Right cardiac atrium (tissue), 5 donors: ENCODE measurements at places on chromosomes 6 and 20. TPM values are rescaled to one million over a fixed set of nuclear protein-coding genes. Genes with fewer than 3 reads are reported as not detected.

The XKR7 gene
- under 0.01 TPM for polyA plus RNA-seq

The LIN28B gene
- polyA plus RNA-seq, result not detected

The KCNK17 gene
- 2.5 TPM for polyA plus RNA-seq

The SCUBE3 gene
- 0.38 TPM for polyA plus RNA-seq

The BMP7 gene
- 22.4 TPM for polyA plus RNA-seq

The ZC2HC1B gene
- polyA plus RNA-seq, result not detected

The CITED2 gene
- polyA plus RNA-seq, result 35.7 TPM
